Panc1 (cell line): ENCODE measurements at places on chromosomes 5 and 9. TPM values are rescaled to one million over a fixed set of nuclear protein-coding genes. Genes with fewer than 3 reads are reported as not detected.

GRCh38 chr5:180311216-180311615 is 19.3 kb upstream of the MAPK9 start:
- DNase-seq, result no peak

DNA sequence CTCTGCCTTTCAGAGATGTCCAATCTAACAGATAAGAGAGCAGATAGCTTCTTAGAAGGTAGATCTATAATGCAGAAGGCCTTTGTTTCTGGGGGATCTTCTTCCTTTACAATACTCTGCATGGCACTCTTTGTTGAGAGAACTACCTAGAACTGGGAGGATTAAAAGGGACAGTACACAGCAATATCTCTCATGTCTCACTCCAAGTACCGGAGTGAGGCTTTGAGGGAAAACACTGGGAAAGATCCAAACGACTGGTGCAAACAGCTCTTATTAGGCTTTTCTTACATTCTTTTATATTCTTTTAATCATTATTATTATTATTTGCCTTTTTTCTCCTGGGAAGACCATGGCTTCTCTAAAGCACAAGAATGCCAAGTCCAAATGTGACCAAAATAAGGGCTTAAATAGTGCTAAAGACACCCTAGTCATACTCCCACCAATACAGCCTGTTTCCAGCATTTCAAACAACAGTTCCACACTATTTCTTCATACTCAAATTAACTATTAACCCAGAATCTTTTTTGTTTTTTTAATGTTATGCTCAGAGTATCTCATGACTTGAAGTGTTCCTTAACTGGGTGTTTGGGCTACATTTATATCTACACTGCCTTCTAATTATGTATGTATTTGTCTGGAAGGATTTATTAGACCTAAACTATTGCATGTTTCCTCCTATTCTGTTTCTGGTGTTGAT is 52.7 kb downstream of the ABHD17B start:
- no peak for DNase-seq

GRCh38 chr5:174614500-174615135 is 109.8 kb upstream of the MSX2 start:
- no peak for DNase-seq

- DNase-seq, result no peak
Observed at GRCh38 chr9:13732290-13732689, 452.8 kb upstream of the MPDZ start.

- no peak for DNase-seq
Observed at GRCh38 chr5:55541056-55541635, 6.4 kb upstream of the PLPP1 start.

GRCh38 chr5:135057233-135057632 is 23.2 kb upstream of the PITX1 start:
- DNase-seq, result no peak

- no peak for DNase-seq
Observed at GRCh38 chr5:158591301-158591863, 508.3 kb downstream of the EBF1 start.

DNA sequence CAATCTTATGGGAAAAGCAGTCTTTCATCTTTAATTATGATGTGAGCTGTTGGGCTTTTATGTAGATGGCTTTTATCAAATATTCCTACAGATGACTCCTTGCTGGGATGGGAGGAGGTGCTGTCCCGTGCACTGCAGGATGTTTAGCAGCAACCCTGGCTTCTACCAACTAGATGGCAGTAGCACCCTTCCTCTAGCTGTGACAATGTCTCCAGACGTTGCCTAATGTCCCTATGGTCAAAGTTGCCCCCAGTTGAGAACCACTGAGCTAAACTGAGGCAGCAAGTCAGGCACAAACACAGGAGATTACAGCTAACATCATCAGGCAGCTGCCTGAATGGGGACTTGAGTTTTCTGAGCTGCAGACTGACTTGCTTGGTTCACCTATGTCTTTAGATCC is 401.9 kb upstream of the PDE4D start:
- DNase-seq, result peak; percentile 30

GRCh38 chr5:170121321-170121720 is 15.6 kb downstream of the FOXI1 start:
- DNase-seq, result no peak

DNA sequence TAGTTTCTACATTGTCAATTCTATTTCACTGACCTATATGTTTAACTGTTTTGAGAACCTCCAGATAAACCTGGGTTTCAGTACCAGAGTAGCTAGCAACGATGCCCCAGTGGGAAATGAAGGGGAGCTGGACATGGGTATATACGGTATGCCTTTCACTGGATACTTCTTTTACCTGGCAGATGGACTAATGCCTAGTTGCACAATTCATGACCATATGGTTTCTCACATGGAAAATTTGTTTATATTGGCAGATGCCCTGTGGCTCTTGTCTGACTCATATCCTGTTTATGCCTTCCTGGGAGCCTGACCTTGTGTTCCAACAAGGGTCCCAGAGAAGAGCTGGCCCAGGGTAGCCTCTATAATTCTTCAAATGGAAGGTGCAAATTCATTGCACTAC is 144.1 kb downstream of the MAT2B start:
- peak; percentile 8 for DNase-seq

GRCh38 chr5:172502410-172502809 is 48.1 kb upstream of the SH3PXD2B start:
- DNase-seq, result no peak

GRCh38 chr9:113858282-113858681 is 17.8 kb upstream of the ZNF618 start:
- no peak for DNase-seq

DNA sequence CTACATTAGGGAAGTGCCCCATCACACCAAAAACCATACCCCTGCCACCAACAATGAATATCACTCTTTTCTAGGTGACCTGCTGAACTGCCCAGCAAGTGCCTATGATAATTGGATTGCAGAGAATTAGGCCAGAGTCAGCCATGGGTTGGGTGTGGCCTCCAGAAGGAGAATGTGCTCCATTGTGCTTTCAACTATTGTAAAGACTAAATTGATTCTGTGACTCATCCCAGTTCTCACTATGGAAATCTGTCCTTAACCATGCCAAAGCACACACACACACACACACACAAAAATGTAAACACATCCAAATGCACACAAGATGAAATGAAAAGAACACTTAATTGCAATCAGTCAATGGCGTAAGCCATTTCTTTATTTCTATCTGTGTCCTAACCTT is 25.7 kb downstream of the DRD1 start:
- DNase-seq, result no peak

GRCh38 chr5:118552146-118552545 is 436.2 kb downstream of the DTWD2 start:
- DNase-seq, result no peak

- DNase-seq, result no peak
Observed at GRCh38 chr5:128579639-128580038, 41.6 kb upstream of the FBN2 start.

DNA sequence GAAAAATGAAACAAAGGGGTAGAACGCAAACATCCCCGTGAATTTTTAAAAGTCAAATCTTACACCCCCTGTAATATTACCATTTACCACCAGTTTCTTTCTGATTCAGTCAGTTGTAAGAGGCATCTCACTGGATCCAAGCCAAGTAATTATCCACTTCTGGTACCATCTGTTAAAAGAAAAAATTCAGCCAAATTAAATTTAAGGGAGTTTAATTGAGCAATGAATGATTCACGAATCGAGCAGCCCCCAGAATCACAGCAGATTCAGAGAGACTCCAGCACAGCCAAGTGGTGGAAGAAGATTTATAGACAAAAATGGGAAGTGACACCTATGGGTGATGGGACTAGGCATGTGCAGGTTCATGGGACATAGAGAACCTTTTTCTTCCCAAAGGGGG is 29.9 kb upstream of the MTMR12 start:
- no peak for DNase-seq

The NRARP gene
- 16.9 TPM for total RNA-seq

The KLHL3 gene
- total RNA-seq, result 1.9 TPM
